ENCODE measurements at places on chromosomes 5 and 9.

- no peak for DNase-seq
These were observed 1696.0 kb upstream of the WWC1 start for GRCh38 chr5:166595274-166595951.

DNA sequence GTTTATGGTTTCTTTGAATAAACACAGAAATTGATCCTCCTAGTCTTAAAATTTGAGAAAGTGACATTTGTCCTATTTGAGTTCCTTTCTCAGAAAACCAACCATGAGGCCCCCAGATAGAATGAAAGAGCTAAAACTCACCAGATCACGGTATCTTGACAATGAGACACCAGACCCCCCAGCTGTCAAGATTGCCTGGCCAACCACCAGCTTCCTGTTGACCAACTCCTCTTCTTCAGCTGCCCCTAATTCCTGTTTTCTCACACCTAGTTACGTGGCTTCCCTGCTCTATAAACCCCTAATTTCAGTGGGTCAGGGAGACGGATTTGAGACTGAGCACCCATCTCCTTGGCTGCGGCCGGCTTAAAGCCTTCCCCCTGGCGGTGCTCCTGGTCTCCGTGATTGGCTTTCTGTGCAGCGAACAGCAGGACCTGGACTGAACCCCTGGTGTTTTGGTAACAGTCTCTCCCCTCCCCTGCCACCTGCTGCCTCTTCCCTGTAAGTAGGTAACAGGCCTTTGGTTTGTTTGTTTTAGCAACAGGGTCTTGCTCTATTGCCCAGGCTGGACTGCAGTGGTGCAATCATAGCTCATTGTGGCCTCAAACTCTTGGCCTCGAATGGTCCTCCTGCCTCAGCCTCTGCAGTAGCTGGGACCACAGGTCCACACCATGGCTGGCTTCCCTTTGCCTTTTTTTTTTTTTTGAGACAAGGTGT is 4.8 kb upstream of the ENTPD2 start:
- DNase-seq = no peak

DNA sequence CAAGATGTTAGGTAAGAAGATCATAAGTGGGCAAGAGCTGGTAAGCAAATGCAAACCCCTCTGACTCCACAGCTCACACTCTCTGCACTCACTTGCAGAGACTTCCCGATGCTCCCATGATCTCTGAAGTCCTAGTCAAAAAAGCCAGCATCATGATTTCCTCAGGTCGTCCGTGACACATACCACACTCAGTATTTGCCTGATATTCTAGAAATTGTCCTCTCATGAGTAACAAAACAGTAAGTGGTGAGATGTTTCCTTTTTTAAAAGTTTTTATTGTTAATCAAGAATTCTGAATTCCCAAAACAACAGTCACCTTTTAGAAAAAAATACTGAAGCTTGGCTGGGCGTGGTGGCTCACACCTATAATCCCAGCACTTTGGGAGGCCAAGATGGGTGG is 194.6 kb downstream of the DENND1A start:
- DNase-seq = no peak

DNA sequence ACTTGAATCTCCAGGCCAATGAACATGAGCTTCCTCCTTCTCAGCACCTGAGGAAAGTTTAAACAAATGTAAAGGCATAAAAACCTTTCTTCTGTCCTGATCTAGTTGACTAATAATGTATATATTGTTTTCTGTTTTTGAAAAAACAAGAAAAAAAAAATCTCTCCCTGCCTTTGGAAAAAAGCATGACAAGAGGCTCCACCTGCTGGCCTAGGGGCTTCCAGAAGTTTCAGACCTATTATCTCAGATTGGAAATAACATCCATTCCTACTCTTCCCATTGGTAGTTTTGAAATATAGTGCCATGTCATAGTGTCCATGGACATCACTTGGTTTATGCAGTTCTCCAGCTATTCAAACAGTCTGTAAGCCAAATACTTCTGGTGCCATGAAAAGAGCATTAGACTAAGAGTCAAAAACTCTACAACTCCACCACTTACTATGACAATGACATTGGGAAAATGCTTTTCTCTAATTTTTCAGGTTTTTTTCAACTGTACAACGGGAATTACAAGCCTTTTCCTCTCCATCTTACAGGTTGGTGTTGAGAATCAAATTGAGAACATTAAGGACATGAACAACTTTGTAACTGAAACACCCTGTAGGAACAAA is 409.6 kb upstream of the MPDZ start:
- DNase-seq = peak; percentile 58

DNA sequence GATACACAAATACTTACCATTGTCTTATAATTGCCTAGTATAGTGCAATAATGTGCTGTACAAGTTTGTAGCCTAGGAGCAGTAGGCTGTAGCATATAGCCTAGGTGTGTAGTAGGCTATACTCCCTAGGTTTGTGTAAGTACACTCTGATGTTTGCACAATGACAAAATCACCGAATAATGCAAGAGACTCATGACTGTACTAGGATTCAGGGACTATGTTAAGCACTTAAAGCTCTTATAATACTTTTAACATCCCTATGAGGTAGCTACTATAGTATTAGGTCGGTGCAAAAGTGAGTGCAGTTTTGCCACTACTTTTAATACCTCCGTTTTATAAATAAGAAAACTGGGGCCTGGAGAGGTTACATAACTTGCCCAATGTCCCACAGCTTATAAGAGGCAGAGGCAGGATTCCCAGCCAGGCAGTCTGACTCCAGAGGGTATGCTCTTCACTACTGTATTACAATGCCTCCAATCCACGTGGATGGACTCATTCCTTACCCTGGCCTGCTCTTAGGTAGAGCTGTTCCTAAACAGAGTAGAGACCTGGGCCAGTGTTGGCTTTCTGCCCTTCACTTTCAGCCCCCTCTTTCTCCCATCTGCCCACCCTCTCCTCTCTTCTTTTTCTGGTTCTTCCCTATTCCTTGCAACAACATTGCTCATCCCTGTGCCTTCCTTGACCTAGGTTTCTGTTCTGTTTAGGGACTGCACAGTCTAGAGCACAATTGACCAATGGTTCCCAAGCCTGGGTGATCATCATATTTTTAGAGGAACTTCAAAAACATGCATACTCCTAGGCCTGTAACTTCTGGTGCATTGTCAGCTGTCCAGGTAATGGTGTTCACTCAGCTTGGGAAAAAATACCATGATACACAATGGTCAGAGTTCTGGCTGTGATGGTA is 114.0 kb downstream of the CARTPT start:
- no peak for DNase-seq

All from right cardiac atrium (tissue), 5 donors.